Germinal center (tissue), 1 donor: ENCODE measurements at places on chromosomes 16 and 17.

DNA sequence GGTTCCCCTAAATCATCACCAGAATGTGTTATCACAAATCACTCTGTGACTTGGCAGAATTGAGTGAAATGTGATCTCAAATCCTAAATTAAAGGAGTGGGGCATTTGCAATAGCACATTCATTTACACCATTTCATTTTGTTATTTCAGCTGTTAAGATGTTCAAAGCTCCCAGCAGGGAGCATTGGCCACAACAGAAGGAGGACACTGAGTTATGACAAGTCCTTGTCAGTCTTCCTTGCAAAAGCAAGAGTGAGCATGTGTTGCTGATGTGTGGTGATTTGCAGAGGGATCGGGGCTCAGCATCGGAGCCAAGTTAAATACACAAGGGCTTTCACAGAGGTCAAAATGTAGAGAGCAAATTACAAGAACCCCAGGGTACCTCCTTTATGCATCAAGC, 372.2 kb upstream of the CDH5 start:
- no peak for DNase-seq

DNA sequence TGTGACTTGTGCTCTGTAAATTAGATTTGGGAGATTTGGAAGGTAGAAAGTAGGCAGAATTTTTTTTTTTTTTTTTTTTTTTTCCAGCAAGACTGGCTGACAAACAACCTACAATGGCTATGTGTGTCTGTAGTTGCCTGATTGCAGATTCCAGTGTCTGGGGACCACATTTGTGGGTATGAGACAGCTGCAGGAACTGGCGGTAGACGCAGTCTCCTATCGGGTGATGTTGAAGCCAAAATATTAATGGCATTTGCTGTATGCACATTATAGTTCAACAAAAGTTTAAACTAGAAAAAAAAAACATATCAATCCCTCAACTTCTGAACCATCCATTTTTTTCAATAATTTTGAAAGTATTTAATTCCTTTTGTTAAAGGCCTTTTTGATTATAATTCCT, 665.2 kb downstream of the TOX3 start:
- DNase-seq, result no peak

DNA sequence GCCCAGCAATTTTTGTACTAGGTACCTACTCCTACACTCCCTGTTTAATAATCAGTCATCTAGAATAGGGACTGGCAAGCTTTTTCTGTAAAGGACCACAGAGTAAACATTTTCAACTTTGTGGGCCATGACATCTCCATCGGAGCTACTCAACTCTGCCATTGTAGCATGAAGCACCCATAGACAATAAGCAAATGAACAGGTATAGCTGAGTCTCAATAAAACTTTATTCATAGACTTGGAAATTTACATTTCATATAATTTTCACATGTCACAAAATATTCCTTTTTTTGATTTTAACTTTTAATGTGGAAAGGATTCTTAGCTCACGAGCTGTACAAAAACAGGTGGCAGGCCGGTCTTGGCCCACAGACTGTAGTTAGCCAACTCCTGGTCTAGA, 345.8 kb downstream of the SOX9 start:
- no peak for DNase-seq

DNA sequence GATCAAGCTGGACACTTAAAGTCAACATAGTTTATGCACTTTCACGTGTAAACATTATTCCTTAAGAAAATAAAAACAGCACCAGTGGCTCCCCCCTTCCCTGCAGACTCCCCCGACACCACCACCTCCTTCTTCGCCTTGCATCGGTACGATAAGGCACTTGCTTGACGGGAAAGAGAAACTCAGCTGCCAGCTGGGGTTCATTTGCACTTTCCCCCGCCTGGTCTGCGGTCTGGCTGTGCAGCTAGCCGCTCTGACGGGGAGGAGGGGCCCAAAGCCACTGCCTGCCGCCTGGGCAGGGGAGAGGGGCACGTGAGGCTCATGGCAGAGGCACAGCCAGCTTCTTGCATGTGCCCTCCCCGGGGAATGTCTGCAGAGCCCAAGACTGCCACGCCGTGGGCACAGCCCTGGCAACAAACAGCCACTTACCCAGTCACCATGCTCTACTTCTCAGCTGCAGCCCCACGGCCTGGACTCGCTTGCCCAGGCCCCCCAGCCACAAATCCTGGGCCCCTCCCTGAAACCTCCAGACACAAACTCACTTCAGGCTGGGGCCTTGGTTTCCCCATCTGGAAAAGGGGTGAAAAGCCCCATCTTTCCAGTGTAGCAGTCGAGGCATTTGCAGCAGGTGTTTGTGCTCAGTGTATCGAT, 16.5 kb upstream of the PRM1 start:
- DNase-seq, result peak; percentile 87

DNA sequence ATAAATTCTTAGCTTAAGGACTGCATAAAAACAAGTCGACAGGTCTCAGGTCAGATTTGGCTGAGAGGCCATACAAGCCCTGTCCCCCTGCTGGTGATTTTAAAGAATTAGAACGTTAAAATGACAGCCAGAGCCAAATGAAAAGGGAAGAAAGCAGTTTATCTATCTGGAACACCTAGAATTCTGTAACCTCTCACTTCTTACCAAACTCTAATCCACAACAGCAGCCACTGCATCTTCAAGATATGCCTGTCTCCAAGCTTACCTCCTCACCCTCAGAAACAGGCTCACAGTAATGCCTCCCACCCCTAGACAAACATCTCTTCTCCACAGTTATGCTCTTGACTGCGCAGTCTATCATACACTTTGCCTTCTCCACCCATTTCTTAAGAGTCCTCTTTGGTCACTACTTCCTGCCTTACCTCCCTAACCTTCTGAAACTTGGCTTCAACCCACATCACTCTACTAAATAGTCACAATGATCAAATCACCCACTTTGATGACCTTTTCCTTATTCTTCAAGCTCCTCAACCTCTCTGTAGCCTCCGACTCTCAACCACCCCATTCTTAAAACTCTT, 14.2 kb downstream of the ANKFY1 start:
- peak; percentile 66 for DNase-seq

GRCh38 chr16:85569615-85570212, 43.4 kb upstream of the GSE1 start:
- no peak for DNase-seq

DNA sequence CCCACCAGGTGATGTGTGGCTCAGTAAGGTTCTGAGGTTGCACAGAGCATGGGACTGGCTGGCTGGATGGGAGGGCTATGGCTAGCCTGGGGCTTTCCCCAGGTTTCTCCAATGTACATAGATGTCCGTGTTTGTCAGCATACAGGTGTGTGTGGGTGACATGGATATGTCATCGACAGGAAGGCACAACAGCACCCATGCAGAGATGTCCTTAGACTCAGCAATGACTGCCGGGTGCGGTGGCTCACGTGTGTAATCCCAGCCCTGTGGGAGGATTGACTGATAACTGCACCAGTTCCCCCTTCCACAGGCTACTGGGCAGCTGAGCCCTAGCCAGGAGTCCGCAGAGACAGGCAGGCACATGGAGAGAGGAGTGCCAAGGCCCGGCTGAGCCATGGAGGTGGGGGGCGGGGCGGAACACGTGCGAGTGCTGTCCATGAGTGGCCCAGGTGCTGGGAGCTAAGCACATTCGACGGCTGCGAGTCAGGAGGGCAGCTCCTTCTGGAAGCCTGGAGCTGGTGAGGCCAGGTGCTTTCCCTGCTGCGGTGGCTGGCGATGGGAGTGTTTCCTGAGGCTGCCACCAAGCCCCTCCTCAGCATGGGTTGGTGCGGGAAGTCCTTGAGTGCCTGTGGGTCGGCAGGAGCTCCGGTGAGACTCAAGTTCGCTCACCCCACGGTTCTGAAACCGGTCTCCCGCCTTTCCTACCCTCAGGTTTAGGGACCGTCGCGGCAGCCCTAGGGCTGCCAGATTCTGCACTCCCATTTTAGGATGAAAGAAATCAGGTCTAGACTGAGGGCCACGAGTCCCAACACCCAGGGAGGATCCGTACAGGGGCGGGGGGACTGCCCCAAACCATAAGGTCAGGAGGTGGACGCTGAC, 858 bp upstream of the ASPSCR1 start:
- no peak for DNase-seq

DNA sequence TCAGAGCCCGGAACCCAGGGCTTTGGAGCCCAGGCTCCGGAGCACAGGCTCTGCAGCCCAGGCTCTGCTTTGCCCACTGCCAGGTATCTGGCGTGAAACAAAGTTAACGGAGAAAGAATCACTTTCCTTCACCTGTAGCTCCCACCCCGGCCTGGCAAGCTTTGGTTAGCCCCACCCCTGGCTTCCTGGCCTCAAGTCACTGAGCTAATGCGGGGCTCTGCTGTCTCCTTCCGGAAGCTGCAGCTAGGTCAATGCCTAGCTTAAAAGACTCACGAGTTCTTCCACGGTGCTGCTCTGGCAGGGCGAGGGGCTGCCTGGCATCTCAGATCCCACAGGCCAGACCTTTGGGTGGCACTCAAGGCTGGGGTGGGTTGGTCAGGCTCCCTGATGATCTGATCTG, 21.1 kb upstream of the SPPL2C start:
- DNase-seq, result no peak

DNA sequence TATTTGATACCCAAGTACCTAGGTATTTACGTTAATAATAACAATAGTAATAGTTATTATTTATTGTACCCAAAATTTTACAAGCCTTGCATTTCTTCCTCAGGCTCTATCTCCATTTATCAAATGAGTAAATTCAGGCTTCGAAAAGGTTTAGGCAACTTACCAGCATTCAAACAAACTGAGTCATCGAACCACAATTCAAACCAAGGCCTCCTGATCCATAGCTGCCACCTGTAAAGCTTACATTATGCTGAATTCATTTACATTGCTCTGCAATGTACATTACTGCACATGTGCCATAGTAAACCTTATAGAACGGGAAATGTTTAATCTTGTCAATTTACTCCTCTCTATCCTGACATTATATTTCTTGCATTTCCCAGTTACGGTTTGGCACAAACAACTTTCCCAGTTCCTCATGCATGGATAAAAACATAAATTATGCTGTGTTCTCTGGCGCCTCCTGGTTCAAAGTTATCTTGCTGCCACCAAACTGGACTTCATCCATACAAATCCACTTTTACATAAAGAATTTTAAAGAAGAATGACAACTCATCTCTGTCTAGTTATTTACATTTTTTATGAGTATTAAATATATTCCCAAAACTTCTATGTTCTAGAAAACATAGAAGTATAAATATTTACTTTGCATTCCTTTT, 360.6 kb upstream of the SOX9 start:
- DNase-seq, result no peak

- no peak for DNase-seq
Measured at GRCh38 chr16:168424-168823, 2.6 kb downstream of the HBM start.

DNA sequence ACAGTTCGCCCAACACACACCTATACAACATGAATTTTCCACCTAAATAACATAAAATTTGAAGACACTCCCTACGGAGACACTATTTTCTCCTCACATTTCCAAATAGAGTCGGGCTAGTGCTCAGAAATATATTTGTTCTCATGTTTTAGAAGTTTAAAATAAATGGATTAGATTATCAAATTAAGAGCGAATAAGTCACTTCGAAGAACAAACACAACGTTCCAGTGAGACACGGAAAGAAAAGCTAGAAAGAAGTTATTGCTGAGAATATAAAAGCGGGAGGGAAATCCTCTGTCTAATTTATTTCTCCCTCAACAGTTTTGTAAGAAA, 2.0 kb upstream of the HS3ST3B1 start:
- no peak for DNase-seq

GRCh38 chr17:1377334-1377733, 22.7 kb downstream of the YWHAE start:
- DNase-seq, result no peak

- DNase-seq, result no peak
Measured at GRCh38 chr17:82531431-82531881, 11.9 kb downstream of the FOXK2 start.

DNA sequence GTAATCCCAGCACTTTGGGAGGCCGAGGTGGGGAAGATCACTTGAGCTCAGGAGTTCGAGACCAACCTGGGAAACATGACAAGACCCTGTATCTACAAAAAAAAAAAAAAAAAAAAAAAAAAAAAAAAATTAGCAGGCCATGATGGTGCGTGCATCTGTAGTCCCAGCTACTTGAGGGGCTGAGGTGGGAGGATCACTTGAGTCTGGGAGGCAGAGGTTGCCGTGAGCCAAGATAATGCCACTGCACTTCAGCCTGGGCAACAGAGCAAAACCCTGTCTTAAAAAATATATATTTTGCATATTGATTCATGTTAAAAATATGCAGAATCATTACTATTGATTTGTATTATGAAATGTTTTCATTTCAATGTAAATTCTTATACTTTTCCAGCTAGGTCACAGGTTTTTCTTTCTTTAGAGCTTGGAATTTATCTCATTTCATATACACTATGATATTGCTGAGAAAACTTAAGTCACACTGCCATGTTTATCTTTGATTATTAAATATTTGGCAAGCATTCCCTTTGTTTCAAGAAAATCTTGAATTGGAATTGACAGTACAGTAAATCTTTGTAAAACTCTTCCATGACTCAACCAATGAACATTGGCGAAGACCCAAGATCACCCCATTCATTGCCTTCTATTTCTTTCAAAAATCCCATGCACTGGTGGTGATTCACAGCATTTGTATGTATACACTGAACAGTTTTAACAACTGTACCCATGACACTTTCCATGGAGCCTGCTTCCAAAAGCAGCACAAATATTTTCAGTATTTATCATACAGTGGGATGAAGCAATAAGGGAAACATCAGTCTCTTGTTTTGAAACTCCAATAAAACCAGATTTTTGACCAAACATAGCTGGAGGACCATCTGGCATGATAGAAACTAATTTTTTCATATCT, 83.5 kb upstream of the TNRC6A start:
- DNase-seq, result no peak

GRCh38 chr17:75407655-75408352, 2.3 kb upstream of the GRB2 start:
- DNase-seq, result no peak

DNA sequence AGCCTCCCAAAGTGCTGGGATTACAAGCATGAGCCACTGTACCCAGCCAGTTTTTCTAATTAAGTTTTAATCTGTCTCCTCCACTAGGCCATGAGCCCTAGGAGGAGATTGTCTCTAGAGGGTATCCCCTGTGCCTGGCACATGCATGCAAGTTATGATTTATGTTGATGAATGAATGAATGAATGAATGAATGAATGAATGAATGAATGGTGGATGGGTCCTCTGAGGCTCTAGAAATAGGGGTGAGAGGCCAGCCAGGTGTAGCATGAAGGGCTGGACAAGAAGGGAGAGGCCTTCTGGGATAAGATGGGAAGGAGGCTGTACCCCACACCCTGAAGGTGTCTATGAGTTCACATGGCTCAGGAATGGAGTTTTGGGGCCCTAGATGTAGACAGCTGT, 48.8 kb downstream of the EMP2 start:
- DNase-seq, result no peak

DNA sequence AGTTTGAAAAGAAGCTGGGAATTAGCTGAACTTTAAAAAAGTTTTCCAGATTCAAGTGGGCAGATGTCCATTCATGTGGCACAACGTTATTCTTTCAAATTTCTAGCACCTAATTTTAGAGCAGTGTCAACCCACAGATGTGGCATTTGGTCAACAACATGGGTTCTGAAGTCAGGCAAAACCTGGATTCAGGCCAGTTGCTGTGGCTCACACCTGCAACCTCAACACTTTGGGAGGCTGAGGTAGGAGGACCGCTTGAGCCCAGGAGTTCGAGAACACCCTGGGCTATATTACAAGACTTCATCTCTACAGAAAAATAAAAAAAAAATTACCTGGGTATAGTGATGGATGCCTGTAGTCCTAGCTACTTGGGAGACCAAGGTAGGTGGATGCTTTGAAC, 380.2 kb upstream of the SALL1 start:
- DNase-seq, result no peak

- no peak for DNase-seq
Measured at GRCh38 chr16:68342620-68343019, 31.8 kb downstream of the PRMT7 start.

- DNase-seq, result no peak
Measured at GRCh38 chr16:4826980-4827379, 20.1 kb downstream of the GLYR1 start.
